ENCODE measurements at places on chromosomes 1 and 21.
A peak's percentile ranks its signal among the peaks of the same experiment; 100 is the strongest.

GRCh38 chr1:110565565-110565964, 40.6 kb downstream of the KCNA2 start:
- DNase-seq, result no peak

GRCh38 chr1:93079685-93080141, 630 bp downstream of the MTF2 start:
- DNase-seq, result no peak

GRCh38 chr1:207304710-207305488, 16.6 kb upstream of the CD55 start:
- no peak for DNase-seq

- no peak for DNase-seq
Measured at GRCh38 chr21:35547946-35548774, 499.1 kb upstream of the RUNX1 start.

DNA sequence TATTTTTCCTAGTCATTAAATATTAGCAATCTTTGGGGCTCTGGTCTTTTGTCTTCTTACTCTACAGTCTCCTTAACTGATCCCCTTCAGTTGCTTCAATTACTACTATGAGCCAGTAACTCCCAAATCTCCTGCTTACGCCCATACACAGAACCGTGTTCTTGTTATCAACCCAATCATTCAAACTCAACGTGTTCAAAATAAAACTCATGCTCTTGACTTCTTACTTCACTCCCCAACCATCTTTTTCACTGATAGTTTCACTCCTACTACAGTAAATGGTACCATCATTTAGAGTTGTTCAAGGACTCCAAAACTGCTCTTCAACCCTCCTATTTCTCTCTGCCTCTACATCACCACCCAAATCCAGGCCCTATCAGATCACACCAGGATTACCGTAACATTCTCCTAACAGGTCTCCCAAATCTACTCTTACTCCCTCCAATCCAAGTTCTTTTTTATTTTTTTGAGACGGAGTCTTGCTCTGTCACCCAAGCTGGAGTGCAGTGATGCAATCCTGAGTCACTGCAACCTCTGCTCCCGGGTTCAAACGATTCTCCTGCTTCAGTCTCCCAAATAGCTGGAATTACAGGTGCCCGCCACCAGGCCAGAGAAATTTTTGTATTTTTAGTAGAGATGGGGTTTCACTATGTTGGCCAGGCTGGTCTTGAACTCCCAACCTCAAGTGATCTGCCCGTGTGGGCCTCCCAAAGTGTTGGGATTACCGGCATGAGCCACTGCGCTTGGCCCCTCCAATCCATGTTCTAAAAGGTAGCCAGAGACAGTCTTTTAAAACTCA, 3.0 kb downstream of the YARS1 start:
- DNase-seq, result no peak

DNA sequence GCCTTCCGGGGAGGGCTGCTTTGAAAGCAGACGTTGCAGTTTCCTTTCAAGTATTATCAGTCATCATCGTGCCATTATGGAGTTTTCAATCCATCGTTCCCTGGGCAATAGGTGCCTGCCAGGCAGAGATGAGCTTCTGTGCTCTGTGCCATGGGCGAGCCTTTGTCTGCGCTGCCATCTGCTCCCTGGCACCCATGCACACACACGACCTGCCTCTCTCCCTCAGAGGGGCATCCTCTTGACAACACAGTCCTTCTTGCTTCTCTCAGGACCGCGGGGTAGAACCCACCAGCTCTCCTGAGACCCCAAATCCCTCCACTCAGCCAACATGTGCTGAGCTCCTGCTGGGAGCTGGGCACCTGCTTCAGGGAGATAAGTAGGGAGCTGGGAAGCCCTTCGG, 149.3 kb downstream of the HMGB4 start:
- no peak for DNase-seq

GRCh38 chr21:35603494-35603893, 456.8 kb downstream of the SETD4 start:
- DNase-seq, result no peak

- no peak for DNase-seq
Measured at GRCh38 chr1:242824435-242824834, 299.9 kb upstream of the PLD5 start.

DNA sequence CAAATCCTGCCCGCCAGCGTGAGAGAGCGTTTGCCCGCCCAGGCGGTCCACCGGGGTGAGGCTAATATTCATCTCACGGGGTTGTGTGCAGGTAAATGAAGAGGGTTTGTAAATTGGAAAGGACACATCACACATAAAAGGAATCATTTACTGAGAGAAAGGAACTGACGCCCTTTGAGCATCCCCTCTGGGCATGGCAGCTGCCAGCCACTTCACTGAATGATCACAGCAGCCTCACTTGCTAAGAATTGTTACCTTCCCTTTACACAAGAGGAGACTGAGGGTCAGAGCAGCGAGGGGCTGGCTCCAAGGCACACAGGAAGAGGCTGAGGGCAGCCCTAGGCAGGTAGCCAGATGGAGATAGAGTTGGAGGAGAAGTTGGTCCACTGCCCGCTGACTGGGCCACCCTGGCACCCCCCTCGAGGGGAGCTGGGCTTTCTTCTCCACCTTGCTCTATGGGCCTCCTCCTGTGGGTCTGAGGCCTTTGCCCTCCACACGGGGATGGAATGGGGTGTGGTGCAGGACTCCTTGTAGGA, 96.0 kb downstream of the FOXD2 start:
- DNase-seq, result no peak

DNA sequence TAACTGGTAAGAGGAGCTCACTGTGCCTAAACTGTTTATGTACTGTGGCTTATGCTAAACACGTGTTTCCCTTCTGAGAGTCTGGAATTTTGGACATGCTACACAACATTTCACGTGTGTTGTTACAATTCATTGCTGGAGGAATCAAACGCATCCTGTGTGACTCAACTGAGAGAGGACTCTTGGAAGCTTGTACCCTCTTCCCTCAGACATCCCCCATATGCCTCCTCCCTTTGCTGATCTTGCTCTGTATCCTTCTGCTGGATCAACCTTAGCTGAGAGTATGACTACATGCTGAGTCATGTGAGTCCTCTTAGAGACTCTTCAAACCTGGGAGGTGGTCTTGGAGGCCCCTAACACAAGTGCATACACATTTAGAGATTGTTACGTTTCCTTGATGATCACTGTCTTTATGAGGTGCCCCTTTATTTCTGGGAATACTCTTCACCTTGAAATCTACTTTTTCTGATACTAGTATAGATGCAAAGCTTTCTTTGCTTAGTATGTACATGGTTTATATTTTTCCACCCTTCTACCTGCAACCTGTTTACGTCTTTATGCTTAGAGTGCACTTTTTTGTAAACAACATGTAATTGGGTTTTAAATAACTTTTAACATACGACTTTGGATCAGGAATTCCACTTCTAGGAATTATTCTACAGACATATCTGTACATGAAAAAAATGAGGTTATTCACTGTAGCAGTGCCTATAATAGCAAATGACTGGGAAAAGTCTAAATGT, 8.7 kb downstream of the NPHP4 start:
- no peak for DNase-seq

GRCh38 chr1:19495799-19496526, 10.6 kb upstream of the CAPZB start:
- DNase-seq, result no peak

- DNase-seq, result no peak
Measured at GRCh38 chr21:29633756-29634155, 306.0 kb downstream of the GRIK1 start.

GRCh38 chr1:48859456-48859855, 82.8 kb upstream of the BEND5 start:
- no peak for DNase-seq

DNA sequence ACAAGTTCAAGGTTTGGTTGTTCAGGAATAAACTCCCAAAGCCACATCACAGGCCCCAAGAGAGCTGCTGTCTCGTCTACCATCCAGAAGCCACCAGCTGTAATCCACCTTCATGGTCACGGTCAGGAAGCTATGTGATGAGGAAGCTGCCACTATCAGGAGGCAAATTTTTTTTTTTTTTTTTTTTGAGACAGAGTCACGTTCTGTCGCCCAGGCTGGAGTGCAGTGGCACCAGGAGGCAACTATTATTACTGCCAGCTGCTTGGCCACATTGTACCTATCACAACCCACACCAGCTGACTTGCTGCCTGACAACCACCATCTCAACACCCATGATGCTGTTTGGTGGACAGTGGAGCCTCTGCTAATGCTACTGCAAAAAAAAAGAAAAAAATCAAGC, 124.1 kb downstream of the OMA1 start:
- no peak for DNase-seq

- no peak for DNase-seq
Measured at GRCh38 chr1:115969509-115969908, 6.8 kb upstream of the SLC22A15 start.

DNA sequence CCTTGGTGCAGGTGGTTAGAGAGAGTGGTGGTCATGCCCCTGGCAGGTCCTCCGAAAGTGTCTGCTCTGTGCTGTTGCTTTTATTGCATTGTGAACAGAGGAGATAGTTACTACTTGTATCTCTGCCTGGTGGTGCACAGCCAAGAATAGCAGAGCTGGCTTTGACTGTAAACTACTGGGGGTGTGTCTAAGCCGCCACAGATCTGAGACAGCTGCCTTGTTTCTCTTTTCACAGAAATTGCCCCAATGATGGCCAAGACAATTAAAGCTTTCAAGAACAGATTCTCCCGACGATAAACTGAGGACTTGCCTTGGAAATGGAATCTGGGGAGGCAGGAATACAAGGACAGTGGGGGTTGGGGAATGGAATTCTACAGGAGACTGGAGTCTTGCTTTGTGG, 16.0 kb downstream of the ELOA start:
- no peak for DNase-seq

GRCh38 chr1:93822730-93823425, 56.1 kb downstream of the DNTTIP2 start:
- DNase-seq, result no peak

DNA sequence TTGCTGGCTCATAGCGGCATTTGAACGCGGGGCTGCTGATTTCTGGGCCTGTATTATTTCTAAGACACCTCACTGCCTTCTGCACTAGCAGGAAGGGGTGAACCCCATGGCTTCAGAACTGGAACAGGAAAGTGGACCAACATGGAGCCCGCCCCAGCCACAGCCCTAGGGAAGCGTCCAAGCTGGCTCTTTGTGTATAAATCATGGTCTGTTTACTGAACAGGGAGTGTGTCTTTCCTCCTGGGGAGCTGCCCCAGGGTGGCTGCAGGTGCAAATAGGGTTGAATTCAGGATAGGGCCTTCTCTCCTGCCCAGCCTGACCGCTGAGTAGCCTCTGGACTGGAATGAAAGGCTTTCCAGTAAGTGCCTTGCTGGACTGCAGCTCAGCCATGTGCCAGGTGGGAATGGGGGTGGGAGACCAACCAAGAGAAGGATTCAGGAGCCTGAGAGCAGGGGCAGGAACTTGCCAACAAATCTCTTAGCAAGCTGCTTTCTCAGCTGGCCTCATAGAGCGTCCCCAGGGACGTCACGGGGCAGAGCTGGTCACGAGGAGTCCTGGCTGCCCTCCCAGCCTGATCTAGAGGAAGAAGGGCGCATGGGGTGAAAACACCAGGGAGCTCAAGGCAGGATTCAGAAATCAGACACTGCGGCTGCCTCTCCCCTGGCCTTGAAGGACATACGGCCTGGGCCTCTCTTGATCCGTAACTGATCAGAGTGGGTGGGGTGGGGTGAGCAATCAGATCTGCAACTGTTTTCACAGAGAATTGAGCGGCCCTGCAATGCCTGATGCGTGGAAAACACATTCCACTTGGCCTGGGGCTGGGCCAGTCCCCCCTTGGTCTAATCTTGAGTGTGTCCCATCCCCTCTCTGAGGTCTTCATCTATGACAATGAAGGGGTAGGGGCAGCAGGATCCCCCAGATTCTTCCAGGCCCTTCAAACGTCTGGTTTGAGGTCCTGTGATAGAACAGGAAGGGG, 56.5 kb upstream of the SELENON start:
- DNase-seq, result no peak

GRCh38 chr1:91699339-91699974, 186.5 kb downstream of the TGFBR3 start:
- DNase-seq, result no peak

GRCh38 chr1:8370046-8370881, 52.4 kb downstream of the SLC45A1 start:
- no peak for DNase-seq

DNA sequence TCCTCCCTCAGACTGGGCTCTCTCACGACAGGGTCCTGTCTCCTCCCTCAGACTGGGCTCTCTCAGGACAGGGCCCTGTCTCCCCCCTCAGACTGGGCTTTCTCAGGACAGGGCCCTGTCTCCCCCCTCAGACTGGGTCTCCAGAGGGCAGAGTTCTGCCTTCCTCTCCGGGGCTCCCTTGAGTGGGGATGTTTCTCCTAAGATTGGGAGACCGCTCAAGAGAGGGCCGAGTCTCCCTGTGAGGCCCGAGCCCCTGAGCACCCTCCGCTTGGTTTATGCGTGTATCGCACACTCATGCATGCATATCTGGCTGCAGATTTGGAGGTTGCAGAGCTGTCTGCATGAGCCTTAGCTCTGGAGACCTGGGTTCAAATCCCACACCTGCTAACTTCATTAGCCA, 39.3 kb upstream of the CSF3R start:
- DNase-seq, result no peak

- DNase-seq, result no peak
Measured at GRCh38 chr1:56972976-56973375, 7.2 kb upstream of the C8B start.

- DNase-seq, result no peak
Measured at GRCh38 chr1:228975238-228975907, 240.1 kb downstream of the RHOU start.

DNA sequence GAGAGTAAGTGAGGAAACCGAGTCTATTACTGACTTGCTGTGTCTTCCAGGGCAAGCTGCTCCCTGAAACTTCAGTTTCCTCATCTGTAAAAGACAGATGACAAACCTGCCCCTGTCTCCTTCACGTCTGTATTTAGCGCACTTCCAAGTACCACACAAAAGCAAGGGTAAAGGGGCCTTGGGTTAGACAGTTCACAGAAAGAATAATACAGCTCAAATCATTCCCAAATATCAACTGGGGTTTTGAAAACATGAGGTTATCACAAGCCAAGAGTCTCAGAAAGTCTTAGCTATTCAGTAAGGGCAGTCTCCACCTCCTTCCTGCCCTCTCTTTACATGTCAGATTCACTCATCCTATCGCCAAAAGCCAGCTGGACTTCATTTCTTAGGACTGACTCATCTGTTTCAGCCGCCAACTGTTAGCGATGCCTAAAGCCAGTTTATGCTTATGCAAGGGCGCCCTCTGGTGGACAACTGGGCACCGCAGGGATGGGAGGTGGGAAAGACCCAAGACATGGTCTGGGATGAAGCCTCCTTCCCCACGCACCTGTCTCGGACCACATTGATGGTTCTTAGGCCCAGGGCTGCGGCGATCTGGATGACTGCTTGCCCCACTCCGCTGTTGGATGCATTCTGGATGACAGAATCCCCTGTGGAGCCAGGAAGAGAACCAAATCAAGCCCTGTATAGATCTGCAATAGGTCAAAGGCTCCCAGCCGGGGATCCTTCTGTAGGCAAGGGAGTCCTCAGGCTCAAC, 21.1 kb upstream of the SRSF4 start:
- DNase-seq, result peak; percentile 75

- no peak for DNase-seq
Measured at GRCh38 chr21:36096398-36097290, 26.8 kb downstream of the CBR1 start.
